ENCODE measurements at places on chromosomes 11 and 22. TPM values are rescaled to one million over a fixed set of nuclear protein-coding genes. Genes with fewer than 3 reads are reported as not detected.

DNA sequence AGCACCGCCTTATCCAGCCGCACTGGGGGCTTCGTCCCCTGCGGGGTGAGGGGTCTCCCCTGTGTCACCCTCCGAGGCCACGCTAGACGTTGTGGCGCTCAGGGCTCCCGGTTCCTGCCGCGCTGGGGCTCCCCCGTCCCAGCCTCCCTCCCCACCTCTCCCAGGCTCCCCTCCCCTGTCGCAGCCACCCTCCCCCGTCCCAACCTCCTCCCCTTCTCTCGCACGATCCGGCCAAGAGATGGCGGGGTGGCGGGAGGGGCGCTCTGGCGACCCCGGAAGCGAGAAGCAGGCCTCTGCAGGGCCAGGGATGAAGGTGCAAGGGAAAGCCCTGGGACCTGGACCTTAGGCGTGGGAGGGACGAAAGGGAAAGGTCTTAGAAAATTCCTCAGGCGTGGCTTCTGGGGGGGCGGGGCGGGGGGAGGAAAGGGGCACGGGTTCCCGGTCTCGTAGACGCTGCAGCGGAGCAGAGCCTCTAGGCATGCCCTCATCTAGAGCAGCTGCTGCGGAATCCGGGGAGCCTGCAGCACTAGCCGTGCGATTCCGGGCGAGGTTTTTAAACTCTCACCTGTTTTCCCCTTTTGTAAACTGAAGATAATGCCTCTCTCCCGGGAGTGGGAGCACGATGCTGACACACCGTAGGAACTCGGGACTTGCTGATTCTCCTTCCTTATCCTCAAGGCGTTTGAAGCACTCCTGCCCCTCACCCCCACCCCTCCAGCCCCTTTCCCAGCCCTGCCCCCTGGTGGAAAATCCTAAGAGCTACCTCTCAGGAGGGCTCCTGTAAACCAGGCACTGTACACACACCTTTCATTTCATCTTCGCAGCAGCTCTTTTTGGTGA is 14.4 kb downstream of the KCNJ5 start:
- DNase-seq, result no peak

GRCh38 chr22:26708256-26709009 is 51.0 kb downstream of the MIAT start:
- DNase-seq, result no peak

Gene SLC15A3
- 28.6 TPM for total RNA-seq

GRCh38 chr11:12666915-12667314 is 7.3 kb upstream of the TEAD1 start:
- no peak for DNase-seq

Gene PAX6
- total RNA-seq, result not detected

Gene ESAM
- 52.8 TPM for total RNA-seq

GRCh38 chr22:39288135-39288898 is 31.1 kb downstream of the RPL3 start:
- DNase-seq, result no peak

Gene FIBIN
- total RNA-seq, result 120 TPM

GRCh38 chr11:18599739-18600230 is at the start of gene MISFA:
Gene MISFA, plus strand, starts transcription at chr11:18599789. Its CDS starts 140 bp downstream, at chr11:18599929.
- no peak for DNase-seq

DNA sequence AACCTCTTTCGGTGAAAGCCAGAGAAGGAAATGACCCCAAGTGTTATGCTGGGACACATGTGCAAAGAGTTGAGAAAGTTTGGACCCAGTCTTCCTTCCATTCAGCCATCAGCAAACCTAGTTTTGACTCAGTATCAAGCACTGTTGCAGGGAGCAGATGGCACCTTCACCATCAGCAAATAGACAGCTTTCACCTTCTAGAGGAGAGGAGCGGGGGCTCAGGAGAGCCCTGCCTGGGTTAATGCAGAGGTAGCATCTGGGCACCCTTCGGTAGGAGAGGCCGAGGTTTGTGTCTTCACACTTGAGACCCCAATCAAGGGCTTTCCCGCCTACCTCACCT is 16.2 kb upstream of the MFRP start:
- DNase-seq, result no peak

DNA sequence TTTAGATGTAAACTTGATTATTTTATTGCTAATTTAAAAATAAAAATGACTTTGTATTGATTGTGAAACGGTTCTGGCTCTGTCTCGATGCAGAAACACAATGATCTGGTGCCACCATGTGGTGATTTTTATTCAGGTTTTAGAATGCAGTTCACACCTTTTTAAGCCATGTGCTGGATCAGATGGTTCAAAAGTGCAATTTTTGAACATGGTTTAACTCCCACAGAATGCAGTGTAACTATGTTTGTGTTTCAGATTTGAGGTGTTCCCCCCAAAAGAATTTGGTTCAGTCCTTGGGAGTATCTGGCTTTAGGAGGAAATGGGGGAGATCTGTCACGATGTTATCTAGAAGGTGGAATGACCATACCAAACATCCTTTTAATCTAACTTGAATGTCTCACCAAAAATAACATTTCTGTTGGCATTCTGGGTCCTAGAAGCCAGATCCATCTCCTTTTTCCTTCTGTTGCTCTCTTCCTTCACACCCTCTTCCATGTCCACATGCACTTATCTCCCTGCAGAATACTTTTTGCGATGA is 7.9 kb downstream of the MRPL16 start:
- no peak for DNase-seq

GRCh38 chr11:82832983-82833382 is 67.2 kb downstream of the PRCP start:
- DNase-seq, result no peak

Gene NCAPD3
- total RNA-seq, result 9.1 TPM

- no peak for DNase-seq
Measured at GRCh38 chr11:16958833-16959232, 55.4 kb downstream of the PLEKHA7 start.

GRCh38 chr22:30574997-30575671 is 669 bp upstream of the GAL3ST1 start:
- no peak for DNase-seq

Gene RIBC2
- total RNA-seq, result not detected

DNA sequence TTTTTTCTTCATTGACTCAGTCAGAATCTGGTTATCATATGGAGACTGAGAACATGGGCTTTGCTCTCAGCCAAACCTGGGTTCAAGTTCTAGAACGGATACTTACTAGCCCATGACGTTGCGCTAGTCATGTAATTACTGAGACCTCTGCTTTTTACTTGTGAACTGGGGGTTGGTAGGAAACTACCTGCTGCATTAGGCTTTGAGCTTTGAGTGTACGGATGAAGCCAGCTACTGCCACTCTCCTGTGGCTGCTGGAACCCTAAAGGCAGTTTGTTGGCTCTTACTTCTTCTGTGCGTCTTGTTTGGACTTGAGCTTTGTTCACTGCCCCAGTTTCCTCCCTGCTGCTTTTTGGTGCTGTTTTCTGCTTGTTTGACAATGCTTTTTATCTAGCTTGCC is 18.1 kb downstream of the PPP6R2 start:
- no peak for DNase-seq

GRCh38 chr11:128603752-128604414 is 16.5 kb upstream of the ETS1 start:
- DNase-seq, result no peak

Data from esophagus muscularis mucosa (tissue), 4 donors.